Natural killer cell (primary cell): ENCODE measurements at places on chromosomes 7 and 10.

GRCh38 chr7:51311166-51311565 lies 5.4 kb downstream of the COBL start:
- H3K27ac ChIP-seq: no peak overlapping the region
- H3K36me3 ChIP-seq: no peaks in the 10 kb centered on the region
- H3K4me1 ChIP-seq: peaks cover 6% of the 10 kb centered on the region
- peaks cover 4% of the 10 kb centered on the region for H3K27me3 ChIP-seq

DNA sequence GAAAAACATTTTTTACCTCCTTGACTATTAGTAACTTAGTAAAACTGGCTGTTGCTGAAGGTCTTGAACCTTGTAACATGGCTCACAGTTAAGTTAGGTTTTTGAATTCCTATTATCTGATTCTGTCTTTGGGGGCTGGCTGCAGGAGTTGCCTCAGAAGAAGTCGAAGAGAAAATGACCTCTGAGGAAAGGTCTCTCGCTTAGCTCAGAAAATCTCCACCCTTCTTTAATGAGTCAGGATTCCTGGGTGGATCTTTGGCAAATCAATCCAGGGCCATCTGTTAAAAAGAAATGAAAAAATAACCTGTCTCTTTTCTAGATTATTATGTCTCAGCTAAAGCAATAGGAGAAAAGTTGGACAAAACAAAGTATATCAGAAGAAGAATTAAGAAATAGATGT lies 267.8 kb upstream of the SEMA3C start:
- no peak for DNase-seq
- H3K4me1 ChIP-seq: no peaks in the 10 kb centered on the region
- H3K27me3 ChIP-seq: no peaks in the 10 kb centered on the region
- no peaks in the 10 kb centered on the region for H3K36me3 ChIP-seq
- no peak overlapping the region for H3K4me3 ChIP-seq

GRCh38 chr7:128913870-128914565 lies 3.5 kb upstream of the KCP start:
- peaks cover 15% of the 10 kb centered on the region for H3K4me1 ChIP-seq
- no peak overlapping the region for H3K4me3 ChIP-seq
- peaks cover 21% of the 10 kb centered on the region for H3K27me3 ChIP-seq
- DNase-seq: no peak
- H3K27ac ChIP-seq: no peak overlapping the region

DNA sequence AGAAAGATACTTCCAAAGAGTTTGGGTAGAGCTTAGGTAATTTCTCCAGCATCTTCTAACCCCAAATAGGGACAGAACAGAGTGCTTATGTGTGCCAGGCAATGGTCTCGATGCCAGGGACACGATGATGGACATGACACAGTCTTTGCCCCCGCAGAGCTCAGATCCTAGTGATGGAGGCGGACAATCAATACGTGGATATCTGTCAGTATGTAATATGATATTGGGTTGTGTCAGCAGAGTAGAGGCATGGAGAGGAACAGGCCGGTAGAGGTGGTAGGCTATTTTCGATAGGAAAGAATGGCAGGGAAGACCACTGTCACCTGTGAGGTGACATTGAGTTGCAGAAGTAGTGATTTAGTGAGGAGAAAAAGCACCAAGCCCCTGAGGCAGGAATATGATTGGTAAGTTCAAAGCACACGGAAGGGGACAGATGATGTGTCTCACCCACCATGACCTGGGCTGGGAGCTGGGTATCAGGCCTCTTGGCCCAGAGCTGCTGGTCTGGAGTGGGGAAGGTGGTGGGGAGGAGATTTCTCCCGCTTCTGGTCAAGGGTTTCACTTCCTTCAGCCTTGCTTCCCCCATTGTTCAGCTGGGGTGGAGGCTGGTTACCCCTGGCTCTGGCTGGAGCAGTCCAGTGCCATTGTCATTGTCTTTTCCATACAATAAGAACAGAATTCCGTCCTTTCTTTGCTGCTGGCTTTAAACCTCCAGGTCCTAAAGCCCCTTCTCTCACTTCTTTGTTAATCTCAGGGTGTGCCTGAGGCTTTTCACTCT lies 36.0 kb upstream of the SRGN start:
- DNase-seq: no peak
- H3K27ac ChIP-seq: no peak overlapping the region
- no peaks in the 10 kb centered on the region for H3K27me3 ChIP-seq
- no peak overlapping the region for H3K4me3 ChIP-seq

- DNase-seq: no peak
- H3K4me1 ChIP-seq: no peaks in the 10 kb centered on the region
- no peak overlapping the region for H3K4me3 ChIP-seq
- no peaks in the 10 kb centered on the region for H3K36me3 ChIP-seq
- no peaks in the 10 kb centered on the region for H3K27me3 ChIP-seq
These were observed 131.6 kb downstream of the BICC1 start for GRCh38 chr10:58644311-58644710.
